Stimulated activated CD8-positive, alpha-beta memory T cell treated with anti-CD3 and anti-CD28 coated beads, Interleukin-4, amount 100 ng/mL, for 1 hour (primary cell): ENCODE measurements at places on chromosomes 2 and 18.

- DNase-seq, result no peak
Observed at GRCh38 chr2:80568011-80568410, 263.5 kb upstream of the LRRTM1 start.

DNA sequence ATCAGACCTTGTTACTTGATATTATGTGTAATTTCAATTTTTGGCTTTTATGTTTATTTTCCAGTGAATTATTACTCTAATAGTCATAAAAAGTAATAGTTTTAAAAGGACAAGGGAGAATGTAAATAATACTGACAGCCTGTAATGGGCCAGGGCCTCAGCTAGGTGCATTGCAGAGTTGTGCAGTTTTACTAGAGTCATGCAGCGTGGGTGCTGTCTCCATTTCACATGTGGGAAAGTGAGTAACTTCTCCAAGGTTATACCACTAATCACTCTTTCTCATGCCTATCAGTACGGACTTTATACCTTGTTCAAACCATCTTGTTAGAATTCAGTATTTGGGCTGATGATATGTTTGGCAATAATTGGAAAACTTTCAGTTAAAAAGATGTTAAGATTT, 73.3 kb downstream of the UGGT1 start:
- no peak for DNase-seq

GRCh38 chr2:239983004-239983778, 42.0 kb downstream of the NDUFA10 start:
- DNase-seq, result no peak

DNA sequence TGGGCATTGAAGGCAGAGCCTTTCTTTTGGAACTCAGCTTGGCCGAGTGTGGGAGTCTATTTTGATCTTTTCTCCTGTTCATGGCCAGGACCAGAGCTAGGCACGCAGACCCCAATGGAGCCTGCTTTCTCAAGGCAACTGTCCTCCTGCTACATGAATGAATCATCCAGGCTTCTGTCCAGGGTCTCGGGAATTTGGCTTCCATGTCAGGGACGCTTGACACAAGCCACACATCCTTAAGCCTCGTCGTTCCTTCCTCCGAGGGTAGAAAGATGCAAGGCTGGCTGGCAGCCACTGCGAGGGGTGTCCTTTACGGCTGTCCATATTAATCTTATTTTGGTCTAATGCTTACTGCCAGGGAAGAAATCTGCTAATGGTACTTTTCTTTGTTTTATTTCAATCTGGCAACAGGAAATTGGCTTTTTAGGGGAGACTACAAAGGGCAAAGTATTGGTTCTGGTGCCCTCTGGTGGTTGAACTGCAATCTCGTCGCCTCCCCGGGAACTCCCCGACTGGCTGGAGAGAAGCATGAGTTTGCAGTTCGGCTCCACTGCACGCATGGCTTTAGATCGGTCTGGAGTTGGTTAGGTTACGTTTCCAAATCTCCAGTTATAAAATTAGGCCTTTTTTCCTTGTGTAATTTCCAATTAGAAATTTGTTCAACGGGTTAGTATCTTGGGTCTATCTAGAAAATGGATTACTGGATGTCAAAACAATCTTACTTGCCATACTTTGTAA, 135.2 kb downstream of the ALPK2 start:
- peak; percentile 22 for DNase-seq

- no peak for DNase-seq
Observed at GRCh38 chr2:237441605-237442274, 27.8 kb upstream of the COL6A3 start.

DNA sequence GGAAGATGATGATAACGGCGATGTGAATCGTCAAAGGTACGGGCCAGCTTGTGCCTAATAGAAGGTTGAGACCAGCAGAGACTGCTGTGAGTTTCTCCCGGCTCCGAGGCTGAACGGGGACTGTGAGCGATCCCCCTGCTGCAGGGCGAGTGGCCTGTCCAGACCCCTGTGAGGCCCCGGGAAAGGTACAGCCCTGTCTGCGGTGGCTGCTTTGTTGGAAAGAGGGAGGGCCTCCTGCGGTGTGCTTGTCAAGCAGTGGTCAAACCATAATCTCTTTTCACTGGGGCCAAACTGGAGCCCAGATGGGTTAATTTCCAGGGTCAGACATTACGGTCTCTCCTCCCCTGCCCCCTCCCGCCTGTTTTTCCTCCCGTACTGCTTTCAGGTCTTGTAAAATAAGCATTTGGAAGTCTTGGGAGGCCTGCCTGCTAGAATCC, 3.0 kb downstream of the FZD7 start:
- DNase-seq, result no peak

GRCh38 chr2:227057743-227058447, 106.1 kb downstream of the COL4A4 start:
- DNase-seq, result no peak

DNA sequence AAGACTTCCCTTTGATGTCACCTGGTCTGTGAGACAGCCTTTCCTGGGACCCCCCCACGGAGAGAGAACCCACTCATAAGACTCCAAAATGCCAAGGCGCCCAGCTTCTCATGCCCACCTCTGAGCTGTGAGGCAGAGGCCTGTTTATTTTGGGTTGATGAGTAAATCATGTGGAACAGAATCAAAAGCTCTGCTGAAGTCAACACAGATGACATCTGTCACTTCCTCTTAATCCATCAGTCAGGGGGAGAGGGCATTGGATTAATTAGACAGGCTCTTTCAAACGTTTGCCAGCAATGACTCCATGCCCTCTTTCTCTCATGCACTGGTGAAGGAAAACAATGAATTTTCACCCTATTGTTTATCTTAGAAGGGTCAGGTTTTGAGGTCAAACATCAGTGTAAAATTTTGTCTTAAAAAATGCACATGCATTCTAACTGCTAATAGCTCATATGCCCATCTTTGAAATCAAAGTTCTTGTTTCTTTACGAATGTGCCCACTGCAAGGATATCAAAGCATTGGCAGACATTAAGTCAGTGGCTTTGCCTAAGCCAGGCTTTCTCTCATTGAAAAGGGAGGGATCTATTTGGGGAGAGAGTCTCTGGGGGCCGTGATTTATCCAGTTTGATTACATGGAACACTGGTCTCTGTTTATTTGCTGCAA, 184.1 kb downstream of the ACKR3 start:
- DNase-seq, result no peak

GRCh38 chr2:70936165-70936978, 672 bp downstream of the ATP6V1B1 start:
- no peak for DNase-seq

DNA sequence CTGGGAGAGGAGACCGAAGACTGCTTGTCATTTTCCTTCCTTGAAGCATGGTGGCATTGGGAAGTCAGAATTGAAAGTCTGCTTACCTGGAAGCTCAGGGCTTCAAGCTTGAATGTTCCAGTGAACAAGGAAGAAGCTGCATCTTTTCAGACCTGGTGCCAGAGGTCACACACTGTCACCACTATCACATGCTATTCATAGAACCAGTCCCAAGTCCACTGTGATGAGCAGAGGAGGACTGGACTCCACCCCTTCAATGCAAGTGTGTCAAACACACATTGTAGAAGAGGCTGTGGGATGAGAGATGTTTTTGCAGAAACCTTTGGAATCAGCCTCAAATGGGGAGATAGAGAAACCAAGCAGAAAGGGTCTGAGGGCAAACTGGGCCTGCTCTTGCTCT, 81.4 kb downstream of the LYPD1 start:
- DNase-seq, result no peak

GRCh38 chr2:133802409-133803039, 234.3 kb upstream of the NCKAP5 start:
- no peak for DNase-seq

DNA sequence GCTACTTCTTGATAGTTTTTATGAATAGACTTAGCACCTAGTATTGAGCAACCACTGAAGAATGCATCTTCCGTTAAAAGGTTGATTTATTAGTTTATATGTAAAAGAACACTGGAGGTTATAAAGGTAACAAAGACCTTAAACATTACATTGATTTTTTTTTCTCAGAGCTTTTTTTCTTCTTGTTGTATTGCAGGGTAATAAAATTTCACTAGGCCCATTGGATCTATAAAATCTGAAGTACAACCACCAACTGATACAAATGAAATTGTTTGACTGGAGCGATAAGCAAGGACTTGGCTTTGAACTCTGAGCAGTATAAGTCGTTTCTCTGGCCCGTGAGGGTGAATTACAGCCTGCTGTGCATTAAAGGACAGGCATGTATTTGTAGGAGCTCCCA, 344.0 kb downstream of the LRRTM1 start:
- DNase-seq, result no peak

DNA sequence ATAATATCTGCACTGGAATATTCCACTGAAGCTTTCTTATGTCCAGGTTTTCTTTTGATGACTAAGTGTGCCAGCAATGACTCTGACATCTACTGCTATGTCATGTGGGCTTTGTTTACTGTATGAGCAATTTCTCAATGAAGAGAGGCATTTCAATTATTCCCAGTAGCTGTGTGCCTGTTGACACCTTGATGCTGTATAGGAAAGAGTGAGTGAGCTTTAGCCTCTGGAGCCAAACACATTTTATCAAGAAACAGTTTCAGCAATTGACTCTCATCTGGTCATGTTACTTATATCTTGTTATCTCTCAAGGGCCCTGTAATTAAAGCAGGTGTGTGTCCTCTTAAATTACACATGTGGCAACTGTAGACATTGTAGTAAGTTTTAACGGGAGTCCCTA, 493.2 kb upstream of the FANCL start:
- no peak for DNase-seq

- DNase-seq, result no peak
Observed at GRCh38 chr2:173354073-173354581, 545 bp upstream of the CDCA7 start.

GRCh38 chr2:46213906-46214305, 83.3 kb upstream of the EPAS1 start:
- DNase-seq, result no peak

GRCh38 chr2:114550895-114551793, 108.7 kb downstream of the DPP10 start:
- no peak for DNase-seq

DNA sequence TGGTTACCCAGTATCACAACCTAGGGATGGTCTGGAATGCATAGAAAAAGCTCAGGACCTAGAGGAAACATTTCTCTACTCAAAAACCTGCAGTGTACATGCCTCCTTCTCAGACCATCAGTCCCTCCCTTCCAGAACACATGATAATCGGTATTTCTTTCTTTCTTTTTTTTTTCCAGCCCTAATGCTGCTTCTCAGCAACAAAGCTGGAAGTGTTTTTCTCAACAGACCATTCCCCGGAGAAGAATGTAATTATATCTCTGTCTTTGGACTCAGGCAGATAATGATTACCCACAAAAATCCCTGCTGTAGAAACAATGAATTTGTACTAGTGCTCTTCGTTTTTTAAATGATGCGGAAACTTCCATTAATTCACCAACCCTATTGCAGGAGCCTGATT, 44.1 kb upstream of the NDUFV2 start:
- DNase-seq, result no peak

DNA sequence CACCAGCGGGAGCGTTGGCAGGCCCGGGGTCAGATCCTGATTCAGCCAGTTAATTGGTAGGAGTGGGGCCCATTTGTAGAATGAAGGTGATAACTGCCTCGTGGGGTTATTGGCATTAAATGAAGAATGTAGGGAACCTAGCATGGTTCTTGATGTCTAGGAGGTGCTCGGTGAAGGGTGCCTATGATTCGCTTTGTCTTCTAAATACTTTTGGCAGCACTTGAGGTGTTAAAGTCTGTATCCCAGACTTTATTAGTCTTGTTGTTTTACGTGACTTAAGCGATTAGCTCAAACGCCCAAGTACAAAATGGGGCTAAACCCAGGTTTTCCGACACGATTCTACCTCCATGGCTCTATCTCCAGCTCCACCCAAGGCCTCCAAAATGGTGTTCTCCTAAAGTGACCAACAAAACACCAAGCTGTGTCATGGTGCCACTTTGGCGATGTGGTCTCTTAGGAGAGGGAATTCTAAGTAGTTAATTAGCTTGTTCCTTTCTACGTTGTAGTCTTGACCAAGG, 980 bp upstream of the PPP4R1 start:
- DNase-seq, result no peak

DNA sequence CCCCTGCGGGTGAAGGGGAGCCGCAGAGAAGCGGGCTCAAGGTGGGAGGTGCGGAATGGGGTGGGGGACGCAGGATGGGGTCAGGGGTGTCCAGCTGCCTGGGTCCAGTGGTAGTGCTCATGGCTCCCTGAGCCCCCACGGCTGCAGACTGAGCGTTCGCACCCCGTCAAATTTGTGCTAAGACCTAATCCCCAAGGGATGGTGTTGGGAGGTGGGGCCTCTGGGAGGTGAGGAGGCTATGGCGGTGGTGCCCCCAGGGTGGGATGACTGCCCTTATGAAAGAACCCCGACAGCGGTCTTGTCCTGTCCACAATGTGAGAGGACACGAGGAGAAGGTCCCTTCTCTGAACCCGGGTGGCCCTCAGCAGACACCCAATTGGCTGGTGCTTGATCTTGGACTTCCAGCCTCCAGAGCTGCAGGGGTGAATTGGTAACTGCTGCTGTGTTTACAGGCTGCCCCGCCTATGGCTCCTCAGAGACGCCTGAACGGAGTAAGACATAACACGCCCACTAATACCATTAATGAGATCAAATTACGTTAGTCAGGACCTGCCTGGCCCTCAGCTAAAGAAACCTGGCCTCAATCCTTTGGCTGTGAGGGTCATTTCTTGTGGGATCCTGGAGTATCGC, 42.6 kb downstream of the PXDN start:
- DNase-seq, result no peak

GRCh38 chr18:23810396-23810795, 121.1 kb downstream of the LAMA3 start:
- peak; percentile 3 for DNase-seq

DNA sequence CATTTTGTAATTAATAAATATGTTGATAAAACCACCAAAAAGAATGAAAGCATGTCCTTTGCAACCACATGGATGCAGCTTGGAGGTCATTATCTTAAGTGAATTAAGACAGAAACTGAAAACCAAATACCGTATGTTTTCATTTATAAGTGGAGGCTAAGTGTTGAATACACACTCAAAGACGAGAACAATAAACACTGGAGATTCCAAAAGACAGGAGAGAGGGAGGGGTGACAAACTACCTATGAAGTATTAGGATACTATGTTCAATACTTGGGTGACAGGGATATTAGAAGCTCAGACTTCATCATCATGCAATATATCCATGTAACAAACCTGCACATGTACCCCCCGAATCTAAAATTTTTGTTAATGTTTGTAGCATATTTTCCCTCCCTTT, 7.0 kb downstream of the ERLEC1 start:
- DNase-seq, result no peak

- no peak for DNase-seq
Observed at GRCh38 chr2:40470822-40471813, 19.2 kb upstream of the SLC8A1 start.

DNA sequence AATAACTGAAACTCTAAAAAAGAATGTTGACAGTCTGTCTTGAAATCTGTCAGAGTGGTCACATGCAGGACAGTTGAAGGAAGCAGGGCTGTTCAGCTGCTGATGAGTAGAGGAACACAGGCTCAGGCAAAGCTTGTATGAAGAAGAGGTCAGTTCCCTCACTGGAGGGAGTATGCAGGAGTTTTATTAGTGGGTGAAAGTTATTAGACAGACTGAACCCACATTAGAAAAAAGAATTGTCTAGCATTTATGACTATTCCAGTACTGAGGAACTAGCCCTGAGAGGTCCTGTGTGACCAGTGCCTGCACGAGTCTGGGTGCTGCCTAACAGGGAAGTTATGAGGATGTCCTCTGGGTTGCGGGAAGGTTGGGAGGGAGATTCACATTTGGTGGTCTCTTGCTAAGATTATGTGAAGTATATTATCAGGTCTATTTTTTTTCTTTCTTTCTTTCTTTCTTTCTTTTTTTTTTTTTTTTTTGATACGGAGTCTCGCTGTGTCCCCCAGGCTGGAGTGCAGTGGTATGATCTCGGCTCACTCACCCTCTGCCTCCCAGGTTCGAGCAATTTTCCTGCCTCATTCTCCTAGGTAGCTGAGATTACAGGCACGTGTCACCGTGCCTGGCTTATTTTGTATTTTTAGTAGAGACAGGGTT, 9.6 kb downstream of the TET3 start:
- DNase-seq, result no peak
